Stimulated activated naive CD8-positive, alpha-beta T cell treated with anti-CD3 and anti-CD28 coated beads, Interleukin-15, Interleukin-2, amounts not matched to agents 100 U/mL and 50 U/mL, for 24 hours (primary cell): ENCODE measurements at places on chromosomes 3 and 15.

- DNase-seq: no peak
Measured at GRCh38 chr3:23611737-23612295, 193.9 kb upstream of the UBE2E1 start.

- no peak for DNase-seq
Measured at GRCh38 chr15:27956285-27956684, 142.8 kb downstream of the OCA2 start.

- DNase-seq: no peak
Measured at GRCh38 chr3:177110895-177111294, 86.4 kb downstream of the TBL1XR1 start.

DNA sequence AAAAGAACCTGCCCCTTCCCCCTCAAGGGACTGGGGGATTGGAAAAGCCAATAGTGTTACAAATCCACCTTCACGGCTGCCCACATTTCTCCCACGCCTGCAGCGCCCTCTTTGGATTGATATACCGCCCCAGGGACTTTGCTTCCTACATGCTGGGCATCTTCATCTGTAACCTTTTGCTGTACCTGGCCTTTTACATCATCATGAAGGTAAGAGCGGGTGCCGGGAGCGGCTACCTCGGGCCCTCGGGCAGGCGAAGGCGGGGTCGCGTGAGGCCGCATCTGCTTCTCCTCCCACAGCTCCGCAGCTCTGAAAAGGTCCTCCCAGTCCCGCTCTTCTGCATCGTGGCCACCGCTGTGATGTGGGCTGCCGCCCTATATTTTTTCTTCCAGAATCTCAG is 73.1 kb downstream of the USF3 start:
- DNase-seq: no peak

DNA sequence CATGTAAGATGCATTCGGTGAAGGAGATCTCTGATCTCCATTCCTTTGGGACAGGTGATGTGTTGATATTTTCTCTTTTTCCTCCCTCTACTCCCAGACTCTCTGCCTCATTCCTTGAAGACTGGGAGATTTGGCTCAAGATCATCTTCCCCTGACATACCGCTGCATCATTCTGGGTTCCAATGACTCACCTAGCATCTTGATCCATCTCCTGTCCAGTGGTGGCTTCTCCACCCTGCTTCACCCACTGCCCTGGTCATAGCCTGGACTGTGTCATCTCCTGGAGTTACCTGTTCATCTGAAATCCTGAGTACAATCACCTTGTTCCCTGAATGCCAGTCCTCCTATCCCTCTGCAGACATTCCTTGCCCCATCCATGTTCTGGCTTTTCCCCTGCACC is 57.4 kb upstream of the TRAK1 start:
- no peak for DNase-seq
